CD4-positive, alpha-beta T cell treated with Interleukin-4 for 1 hour (primary cell): ENCODE measurements at places on chromosomes 2 and 18.
A peak's percentile ranks its signal among the peaks of the same experiment; 100 is the strongest.

DNA sequence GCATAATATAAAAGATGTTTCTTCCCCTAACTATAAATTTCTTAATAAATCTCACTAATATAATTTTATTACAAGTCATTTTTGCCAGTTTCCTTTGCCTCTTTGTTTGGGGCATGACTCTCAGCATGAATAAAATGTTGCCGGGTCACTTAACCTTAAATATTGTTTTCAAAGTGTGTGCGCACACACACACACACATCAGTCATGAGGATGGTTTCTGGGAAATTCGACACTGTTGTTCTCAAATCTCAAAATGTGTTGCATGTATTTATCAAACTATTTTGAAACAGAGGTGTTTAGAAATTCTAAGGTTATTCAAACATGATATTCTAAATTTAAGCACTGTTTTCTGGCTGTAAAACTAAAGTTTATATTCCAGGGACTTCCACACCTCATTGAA is 31.5 kb downstream of the FAP start:
- no peak for DNase-seq

GRCh38 chr2:127128445-127128904 is 21.5 kb upstream of the BIN1 start:
- DNase-seq = peak; percentile 42

- DNase-seq = no peak
Observed at GRCh38 chr18:30106356-30106755, 936.2 kb downstream of the DSC3 start.

GRCh38 chr2:86281066-86281700 is 56.2 kb downstream of the REEP1 start:
- DNase-seq = no peak

- DNase-seq = no peak
Observed at GRCh38 chr18:58789876-58790240, 74.8 kb upstream of the ZNF532 start.

DNA sequence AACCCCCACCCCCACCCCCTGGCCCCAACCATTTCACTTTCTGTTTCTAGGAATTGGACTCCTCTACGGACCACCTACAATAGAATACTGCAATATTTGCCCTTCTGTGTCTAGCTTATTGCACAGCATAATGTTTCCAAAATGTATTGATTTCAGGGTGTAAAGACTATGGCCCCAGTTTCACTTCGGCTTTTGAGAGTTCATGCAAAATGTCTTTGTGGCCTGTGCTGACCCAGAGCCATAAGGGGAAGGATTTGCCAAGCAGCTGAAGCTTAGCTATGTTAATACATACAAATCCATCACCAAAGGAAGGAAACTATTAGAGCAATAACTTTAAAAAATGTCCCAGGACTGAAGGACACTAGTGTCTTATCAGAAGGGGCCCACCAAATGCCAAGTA is 11.2 kb upstream of the ATP9B start:
- DNase-seq = no peak

DNA sequence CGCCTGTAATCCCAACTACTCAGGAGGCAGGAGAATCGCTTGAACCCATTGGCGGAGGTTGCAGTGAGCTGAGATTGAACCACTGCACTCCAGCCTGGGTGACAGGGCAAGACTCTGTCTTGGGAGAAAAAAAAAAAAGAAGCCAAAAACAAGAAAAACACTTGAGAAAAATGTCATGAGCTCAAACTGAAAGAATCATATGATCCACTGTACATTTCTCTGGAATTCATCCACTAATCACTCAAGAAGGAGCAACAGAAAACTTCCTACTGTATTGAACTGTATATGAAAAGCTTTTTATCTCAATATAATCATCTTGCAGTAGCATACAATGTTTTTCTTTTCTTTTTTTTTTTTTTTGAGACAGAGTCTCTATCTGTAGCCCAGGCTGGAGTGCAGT is 40.4 kb downstream of the EPG5 start:
- DNase-seq = no peak

- DNase-seq = no peak
Observed at GRCh38 chr2:10252224-10252623, 50.5 kb upstream of the HPCAL1 start.

DNA sequence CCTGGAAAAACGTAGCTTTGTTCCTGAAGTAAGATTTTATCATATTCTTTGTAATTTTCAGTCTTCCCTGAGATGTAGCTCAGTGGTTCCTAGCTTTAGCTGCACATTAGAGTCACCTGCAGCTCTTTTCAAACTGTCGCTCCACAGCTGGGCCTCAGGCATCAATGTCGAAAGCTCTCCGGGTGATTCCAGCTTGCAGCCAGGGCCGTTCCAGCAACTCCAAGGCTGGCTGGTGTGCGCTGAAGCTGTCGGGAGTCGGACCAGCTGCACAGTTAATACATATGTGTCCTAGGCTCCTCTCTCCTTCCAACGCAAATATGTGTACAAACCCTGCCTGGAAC is 609 bp upstream of the ZNF2 start:
- no peak for DNase-seq

DNA sequence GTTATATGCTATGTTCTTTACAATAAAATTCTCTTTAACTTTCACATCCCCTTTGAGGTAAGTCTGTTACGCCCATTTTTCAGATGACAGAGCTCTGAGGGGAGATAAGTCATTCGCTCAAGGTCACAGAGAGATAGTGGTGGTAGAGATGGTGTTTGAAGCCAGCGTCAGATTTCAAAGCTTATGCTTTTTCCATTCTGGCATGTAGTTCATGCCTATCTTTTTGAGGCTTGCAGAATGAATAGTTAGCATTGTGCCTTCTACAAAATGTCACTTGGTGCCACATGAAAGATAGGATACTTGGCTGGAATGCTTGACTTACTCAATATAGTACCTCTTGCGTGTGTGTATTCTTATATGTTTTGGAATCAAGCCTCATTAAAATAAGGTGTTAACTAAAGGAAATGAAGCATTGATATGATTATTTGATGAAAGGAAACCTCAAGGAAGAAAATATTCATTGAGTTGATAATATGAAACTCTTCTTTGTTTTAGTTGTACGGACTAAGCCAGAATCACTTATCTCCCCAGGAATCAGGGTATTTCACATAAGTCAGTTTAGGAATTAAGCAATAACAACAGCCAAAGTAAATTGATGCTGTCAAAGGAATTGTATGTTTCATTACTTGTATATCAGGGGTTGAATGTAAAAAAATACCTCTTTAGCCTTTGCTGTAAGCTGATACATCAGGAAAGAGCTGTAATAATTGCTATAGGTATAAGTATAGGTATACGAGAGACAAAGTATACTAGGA is 15.5 kb downstream of the SPATS2L start:
- no peak for DNase-seq

DNA sequence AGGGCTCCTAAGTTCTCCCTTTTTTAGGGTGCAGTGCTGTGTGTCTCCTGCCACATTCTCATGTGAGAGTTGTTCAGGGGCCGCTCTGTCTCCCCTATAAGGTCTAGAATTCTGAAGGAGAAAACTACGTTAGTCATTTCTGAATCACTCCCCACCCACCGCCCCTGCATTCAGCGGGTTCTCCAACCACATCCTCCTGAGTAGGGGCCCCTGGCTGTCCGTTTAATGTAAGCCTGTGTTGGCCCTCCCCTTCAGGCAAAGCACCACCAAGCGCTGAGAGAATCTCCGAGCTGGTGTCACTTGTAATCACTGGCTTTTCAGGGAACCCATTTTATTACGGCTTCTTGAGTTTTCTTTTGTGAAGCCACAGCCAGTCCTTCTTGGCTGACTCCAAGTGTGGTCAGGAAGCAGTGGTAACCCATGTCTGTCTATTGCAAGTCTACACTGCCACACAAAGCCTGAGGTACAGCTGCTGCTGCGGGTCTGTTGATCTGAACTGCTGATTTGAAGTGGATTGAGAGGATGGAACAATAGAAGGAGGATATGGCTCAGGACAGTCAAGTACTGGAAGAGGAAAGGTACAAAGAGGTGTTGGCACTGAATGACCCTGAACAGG is 16.9 kb downstream of the LCT start:
- peak; percentile 21 for DNase-seq

GRCh38 chr18:3036108-3036507 is 23.2 kb upstream of the LPIN2 start:
- DNase-seq = no peak

DNA sequence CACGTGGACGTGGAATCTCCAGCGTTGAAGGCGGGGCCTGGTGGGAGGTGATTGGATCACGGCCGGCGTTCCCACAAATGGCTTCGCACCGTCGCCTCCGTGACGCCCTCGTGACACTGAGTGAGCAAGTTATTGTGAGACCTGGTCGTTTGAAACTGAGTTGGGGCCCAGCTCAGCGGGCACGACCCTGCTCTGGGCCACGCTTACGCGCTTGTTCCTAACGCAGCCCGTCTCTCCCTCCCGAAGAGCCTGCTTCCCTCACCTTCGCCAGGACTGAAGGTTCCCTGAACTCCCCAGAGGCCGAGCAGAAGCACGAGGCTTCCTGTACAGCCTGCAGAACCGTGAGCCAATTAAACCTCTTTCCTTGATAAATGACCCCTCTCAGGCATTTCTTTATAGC is 121.8 kb downstream of the RTP5 start:
- DNase-seq = no peak

DNA sequence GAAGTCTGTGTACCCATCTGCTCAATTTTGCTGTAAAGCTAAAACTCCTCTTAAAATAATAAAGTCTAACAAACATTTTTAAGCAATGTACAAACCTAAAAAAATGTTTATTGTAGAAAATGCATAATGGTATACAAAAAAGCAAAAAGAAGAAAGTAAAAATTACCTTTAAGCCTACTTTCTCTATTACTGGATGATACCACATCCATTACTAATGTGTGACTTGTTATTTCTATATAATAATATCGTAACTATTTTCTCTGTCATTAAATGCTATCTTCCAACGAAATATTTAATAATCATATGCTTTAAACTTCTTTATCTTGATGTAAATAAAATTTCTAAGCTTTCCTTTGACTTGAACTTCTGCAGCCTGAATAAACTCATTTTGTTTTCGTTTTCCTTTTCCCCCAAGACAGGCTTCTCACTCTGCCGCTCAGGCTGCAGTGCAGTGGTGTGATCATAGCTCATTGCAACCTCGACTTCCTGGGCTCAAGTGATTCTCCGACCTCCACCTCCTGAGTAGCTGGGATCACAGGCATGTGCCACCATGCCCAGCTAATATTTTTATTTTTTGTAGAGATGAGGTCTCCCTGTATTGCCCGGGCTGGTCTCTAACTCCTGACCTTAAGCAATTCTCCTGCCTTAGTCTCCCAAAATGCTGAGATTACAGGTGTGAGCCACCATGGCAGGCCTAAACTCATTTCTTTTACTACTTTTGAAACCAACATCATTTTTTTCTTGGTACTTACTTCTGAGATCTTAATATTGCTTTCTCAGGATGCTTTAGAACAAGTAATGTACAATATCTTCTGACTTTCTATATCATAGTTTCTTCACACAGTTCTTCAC is 18.1 kb upstream of the DNAH7 start:
- DNase-seq = no peak

DNA sequence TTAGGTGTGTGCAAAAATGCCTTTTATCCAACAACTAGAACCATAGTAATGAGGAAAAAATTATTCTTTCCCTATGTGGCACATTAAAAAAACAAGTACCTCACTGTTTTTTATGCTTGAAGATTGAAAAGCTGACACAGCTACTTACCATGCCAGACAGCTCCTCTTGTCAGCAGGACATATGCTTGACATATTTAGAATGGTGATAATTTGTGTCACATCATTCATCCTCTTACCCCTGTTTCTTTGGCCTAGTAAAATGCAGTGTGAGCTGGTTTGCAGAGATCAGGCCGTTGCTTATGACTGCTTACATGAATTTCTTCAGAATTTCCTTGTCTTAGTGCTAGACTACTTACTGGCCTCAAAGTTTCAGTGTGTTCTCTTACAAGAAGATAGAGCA is 869.9 kb downstream of the LRP1B start:
- DNase-seq = no peak

- DNase-seq = no peak
Observed at GRCh38 chr2:215579809-215580208, 143.9 kb upstream of the FN1 start.

DNA sequence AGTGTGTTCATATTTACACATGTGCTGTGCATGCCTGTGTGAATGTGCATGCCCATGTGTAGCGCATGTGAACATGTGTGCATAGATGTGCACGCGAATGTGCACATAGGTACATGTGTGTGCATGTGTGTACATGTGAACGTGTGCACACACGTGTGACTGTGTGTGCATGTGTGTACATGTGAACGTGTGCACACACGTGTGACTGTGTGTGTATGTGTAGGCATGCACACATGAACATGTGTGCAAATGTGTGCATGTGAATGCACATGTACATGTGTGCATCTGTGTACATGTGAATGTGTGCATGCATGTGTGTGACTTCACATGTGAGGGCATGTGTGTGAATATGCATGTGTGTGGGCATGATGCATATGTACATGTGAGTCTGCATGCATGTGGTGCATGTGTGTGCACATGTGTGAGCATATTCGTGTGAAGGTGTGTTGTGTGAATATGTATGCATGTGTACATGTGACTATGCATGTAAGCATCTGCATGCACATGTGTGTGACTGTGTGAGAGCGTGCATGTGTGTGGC is 122.4 kb downstream of the PTGR3 start:
- DNase-seq = no peak

DNA sequence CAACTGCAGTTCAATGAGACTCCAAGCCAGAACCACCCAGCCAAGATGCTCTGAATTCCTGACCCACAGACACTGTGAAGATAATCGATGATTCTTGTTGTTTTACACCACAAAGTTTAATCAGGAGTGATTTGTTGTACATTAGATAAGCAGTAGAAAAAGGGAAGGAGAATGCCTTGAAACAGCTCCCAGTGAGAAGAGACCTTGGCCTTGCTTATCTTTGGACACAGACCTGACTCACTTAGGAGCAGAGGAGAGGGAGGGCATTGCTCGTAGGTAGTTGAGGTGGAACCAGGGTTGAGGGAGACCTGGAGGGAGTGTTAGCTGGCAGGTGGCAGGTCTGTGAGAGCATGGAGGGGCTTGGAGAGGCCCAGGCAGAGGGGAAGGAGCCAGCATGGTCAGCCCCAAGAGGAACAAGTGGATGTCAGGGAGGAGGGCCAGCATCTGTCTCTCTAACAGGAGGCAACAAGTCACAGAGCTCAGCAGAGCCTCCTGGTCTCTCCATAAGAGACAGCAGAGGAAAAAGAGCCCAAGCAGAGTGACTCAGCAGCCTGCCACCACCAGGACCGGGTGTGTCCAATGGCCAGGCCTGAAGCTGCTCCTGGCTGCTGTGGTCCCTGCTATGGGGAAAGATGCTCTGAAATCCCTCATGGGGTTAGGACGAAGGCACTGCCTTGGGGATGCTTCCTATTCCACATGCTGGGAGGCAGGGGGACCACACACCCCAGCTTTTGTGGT is 161.6 kb upstream of the CAPN13 start:
- DNase-seq = no peak

- DNase-seq = no peak
Observed at GRCh38 chr2:229660951-229661350, 53.4 kb downstream of the DNER start.

- no peak for DNase-seq
Observed at GRCh38 chr2:218500501-218501060, 67.6 kb downstream of the USP37 start.

GRCh38 chr2:37226863-37227262 is 4.5 kb downstream of the CEBPZ start:
- DNase-seq = no peak

GRCh38 chr18:9808295-9809241 is 77.2 kb upstream of the TXNDC2 start:
- no peak for DNase-seq
